Umbilical cord (tissue), 2 donors: ENCODE measurements at places on chromosomes 6 and 20. TPM values are rescaled to one million over a fixed set of nuclear protein-coding genes. Genes with fewer than 3 reads are reported as not detected.

- DNase-seq: no peak
Measured at GRCh38 chr6:17429383-17430061, 36.1 kb downstream of the CAP2 start.

GRCh38 chr6:161242113-161242512 is 31.7 kb downstream of the AGPAT4 start:
- no peak for DNase-seq

Gene ENPP3
- total RNA-seq: not detected

Gene GDAP1L1
- 0.24 TPM for total RNA-seq

Gene TGM3
- not detected for total RNA-seq
